ENCODE measurements at places on chromosomes 2 and 18. TPM values are rescaled to one million over a fixed set of nuclear protein-coding genes. Genes with fewer than 3 reads are reported as not detected.

Gene HOXD13
- not detected for total RNA-seq

Gene RTP5
- not detected for total RNA-seq

Gene ANKRD62
- not detected for total RNA-seq

Gene SLC66A2
- total RNA-seq = 19.5 TPM

Gene TMEM247
- not detected for total RNA-seq

- H3K27me3 ChIP-seq = no peaks in the 10 kb centered on the region
- H3K36me3 ChIP-seq = no peaks in the 10 kb centered on the region
- H3K4me1 ChIP-seq = no peaks in the 10 kb centered on the region
- no peak overlapping the region for H3K4me3 ChIP-seq
- no peak overlapping the region for H3K27ac ChIP-seq
Observed at GRCh38 chr2:239457586-239458445, 57.0 kb upstream of the HDAC4 start.

DNA sequence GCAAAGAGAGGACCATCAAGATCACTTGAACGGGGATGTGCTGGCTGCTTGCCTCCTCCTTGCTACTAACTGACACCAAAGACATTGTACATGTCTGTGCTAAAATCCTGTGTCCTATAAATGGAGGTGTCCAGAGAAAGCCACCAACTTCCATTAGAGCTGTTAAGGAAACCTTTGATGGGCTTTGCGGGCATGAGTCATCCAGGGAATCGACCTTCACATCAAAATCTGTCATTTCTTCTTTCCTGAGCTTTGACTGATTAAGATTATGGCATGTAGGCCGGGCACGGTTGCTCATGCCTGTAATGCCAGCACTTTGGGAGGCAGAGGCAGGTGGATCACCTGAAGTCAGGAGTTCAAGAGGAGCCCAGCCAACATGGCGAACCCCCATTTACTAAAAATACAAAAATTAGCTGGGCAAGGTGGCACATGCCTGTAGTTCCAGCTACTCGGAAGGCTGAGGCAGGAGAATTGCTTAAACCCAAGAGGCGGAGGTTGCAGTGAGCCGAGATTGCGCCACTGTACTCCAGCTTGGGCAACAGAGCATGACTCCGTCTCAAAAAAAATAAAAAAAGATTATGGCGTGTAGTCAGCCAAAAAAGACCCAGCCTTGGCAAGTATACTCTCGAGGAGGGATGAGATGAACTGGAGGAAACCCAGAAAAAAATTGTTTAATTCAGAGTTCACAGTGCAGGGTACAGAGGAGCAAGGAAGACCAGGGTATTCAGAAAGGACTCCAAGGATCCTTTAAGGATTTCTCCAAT lies 115.8 kb downstream of the CABLES1 start:
- no peak for DNase-seq
- no peaks in the 10 kb centered on the region for H3K4me1 ChIP-seq

DNA sequence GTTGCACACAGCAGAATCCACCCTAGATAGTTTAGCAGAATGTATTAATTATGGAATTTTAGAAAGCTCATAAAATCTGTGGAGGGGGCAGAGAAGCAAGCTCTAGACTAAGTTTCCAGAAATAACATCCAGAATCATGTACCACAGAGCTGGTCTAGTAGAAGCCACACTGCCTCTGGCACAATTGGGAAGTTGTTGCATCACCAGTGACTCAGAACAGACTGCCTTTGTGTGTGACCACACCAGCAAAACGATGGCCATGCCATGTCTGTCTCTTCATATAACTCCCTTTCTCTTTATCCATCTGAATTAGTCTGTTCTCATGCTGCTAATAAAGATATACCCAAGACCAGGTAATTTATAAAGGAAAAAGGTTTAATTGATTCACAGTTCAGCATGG lies 158.9 kb downstream of the CCDC148 start:
- no peaks in the 10 kb centered on the region for H3K27me3 ChIP-seq
- H3K36me3 ChIP-seq = no peaks in the 10 kb centered on the region
- no peaks in the 10 kb centered on the region for H3K4me1 ChIP-seq
- no peak for DNase-seq
- no peak overlapping the region for H3K27ac ChIP-seq

- no peak overlapping the region for H3K27ac ChIP-seq
- H3K4me1 ChIP-seq = no peaks in the 10 kb centered on the region
- no peaks in the 10 kb centered on the region for H3K27me3 ChIP-seq
- H3K4me3 ChIP-seq = no peak overlapping the region
- no peak for DNase-seq
Observed at GRCh38 chr18:37334631-37335408, 230.8 kb downstream of the CELF4 start.

DNA sequence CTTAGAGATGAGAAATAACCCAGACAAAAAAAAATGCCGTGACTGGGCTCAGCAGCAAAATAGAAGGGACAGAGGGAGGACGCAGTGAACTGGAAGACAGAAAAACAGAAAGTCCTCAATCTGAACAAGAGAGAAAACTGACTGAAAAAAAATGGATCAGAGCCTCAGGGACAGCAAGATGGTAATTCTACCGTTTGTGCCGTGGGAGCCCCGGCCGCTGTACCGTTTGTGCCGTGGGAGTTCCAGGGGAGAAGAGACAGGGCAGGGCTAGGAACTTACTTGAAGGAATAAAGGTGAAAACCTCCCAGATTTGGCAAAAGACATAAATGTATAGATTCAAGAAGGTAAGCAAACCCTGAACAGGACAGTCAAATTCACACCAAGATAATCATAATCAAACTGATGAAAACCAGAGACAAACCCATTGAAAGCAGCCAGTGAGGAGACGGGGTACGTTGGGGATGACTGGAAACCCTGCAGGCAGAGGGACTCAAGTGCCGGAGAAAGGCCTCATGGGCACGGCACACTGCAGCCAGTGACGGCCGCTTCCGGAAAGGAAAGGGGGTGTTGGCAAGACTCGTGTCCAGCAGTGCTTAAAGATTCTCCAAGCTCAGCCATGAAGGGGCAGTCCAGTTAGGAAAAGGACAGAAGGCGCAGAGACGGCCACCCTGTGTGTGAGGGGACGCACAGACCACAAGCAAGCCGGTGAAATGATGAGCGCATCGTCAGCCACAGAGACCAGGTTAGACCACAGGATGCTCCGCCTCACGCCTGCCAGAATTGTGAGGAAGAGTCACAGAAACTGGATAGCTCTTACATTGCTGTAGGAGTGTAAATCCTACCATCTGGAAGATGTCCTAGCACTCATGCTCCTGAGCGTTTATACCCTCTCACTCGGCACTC lies 40.0 kb upstream of the NFATC1 start:
- no peaks in the 10 kb centered on the region for H3K4me1 ChIP-seq
- DNase-seq = no peak
- H3K27ac ChIP-seq = no peak overlapping the region
- no peaks in the 10 kb centered on the region for H3K36me3 ChIP-seq
- no peaks in the 10 kb centered on the region for H3K27me3 ChIP-seq

GRCh38 chr2:35184471-35184870 lies 1171.1 kb upstream of the CRIM1 start:
- DNase-seq = no peak
- H3K4me1 ChIP-seq = no peaks in the 10 kb centered on the region
- no peak overlapping the region for H3K4me3 ChIP-seq
- no peak overlapping the region for H3K27ac ChIP-seq
- no peaks in the 10 kb centered on the region for H3K27me3 ChIP-seq

DNA sequence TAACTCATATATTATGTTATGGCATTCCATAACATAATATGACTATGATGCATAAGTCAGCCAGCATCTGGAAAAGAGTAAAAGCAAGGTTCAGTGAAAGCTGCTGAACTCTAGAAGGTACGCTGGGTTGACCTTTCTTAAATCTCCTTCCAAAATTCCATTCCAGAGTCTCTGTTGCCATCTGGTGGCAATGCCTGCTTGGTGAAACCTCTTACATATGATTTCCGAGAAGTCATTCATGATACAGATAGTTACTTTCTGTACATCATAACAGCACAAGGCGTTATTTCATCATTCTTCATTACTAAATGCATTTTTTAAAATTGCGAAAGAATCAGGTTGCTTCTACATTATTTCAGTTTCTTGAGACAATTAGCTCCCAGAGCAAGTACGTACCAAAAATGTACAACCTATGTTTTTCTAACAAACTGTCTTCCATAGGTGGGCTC lies 7.0 kb upstream of the EPG5 start:
- H3K27ac ChIP-seq = no peak overlapping the region
- DNase-seq = peak; percentile 57
- H3K27me3 ChIP-seq = no peaks in the 10 kb centered on the region
- no peak overlapping the region for H3K4me3 ChIP-seq
- H3K36me3 ChIP-seq = no peaks in the 10 kb centered on the region

DNA sequence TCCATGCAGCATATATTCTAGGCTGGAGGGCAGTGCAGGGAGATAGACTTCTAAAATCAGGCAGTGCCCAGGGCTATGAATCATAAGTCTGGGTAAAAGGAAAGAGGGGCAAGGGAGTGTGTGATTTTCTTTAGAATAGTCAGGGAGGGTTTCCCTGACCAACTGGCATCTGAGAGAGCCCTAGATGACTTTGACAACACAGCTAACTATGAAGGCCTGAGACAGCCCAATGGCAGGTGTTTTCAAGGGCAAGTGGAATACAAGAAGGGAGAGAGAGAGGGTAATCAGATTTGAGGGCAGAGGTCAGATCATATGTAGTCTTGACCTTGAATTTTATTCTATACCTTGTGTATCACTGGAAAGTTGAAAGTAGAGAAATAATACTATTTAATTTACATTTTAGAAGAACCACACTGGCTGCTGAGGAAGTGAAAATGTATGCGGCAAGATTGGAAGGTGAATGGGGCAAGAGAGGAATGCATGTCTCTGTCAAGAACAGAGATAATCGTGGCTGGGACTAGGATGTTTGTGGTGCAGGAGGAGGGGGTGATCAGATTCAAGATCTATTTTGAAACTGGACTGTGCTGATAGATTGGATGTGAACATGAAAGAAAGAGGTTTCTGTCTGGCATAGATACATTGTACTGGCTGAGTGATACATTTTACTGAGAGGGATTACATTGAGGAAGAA lies 1.9 kb upstream of the ITGB6 start:
- H3K4me3 ChIP-seq = no peak overlapping the region
- no peak overlapping the region for H3K27ac ChIP-seq
- no peaks in the 10 kb centered on the region for H3K36me3 ChIP-seq
- H3K27me3 ChIP-seq = no peaks in the 10 kb centered on the region
- no peaks in the 10 kb centered on the region for H3K4me1 ChIP-seq

DNA sequence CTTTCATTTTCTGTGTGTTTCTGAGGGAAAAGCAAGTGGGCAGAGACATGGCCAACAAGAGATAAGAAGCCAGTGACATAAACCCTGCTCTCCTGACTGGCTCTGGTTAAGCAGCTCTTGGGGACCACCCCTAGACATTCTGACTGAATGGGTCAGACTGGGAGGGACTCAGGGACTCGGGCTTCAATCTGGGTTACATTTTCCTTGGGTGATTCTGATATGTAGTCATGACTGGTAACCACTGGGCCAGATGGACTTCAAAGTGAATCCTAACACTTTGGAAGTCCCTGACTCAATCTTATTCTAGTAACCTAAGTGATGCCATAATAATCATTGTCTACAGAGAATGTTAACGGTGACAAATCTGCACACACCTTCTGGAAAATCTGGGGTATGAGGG lies 397.8 kb downstream of the NBAS start:
- no peak for DNase-seq
- H3K27ac ChIP-seq = no peak overlapping the region
- H3K27me3 ChIP-seq = no peaks in the 10 kb centered on the region
- H3K36me3 ChIP-seq = no peaks in the 10 kb centered on the region
- no peaks in the 10 kb centered on the region for H3K4me1 ChIP-seq
- H3K4me3 ChIP-seq = no peak overlapping the region

DNA sequence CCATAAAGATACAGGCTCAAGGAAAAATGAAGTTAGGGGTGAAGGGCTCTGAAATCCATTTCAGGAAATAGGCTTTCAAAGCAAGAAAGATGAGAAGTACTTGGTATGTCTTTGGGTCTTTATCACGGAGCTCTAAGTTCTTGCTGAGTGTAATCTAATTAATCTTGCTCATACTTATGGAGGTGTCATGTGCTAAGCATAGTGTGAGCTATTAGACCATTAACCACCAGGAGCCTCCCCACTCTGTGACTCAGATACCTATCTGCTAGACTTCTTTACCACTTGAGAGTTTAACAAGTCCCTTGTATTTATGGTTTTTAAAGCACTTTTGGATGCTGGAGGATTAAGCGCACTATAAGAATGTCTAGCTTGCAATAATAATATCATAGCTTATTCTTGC lies 678.7 kb downstream of the EPHA4 start:
- H3K27me3 ChIP-seq = no peaks in the 10 kb centered on the region
- H3K4me3 ChIP-seq = no peak overlapping the region
- no peaks in the 10 kb centered on the region for H3K36me3 ChIP-seq

- H3K4me1 ChIP-seq = no peaks in the 10 kb centered on the region
- no peaks in the 10 kb centered on the region for H3K27me3 ChIP-seq
- DNase-seq = no peak
- H3K36me3 ChIP-seq = no peaks in the 10 kb centered on the region
- H3K27ac ChIP-seq = no peak overlapping the region
Observed at GRCh38 chr2:22536133-22536532, 848.8 kb upstream of the KLHL29 start.

DNA sequence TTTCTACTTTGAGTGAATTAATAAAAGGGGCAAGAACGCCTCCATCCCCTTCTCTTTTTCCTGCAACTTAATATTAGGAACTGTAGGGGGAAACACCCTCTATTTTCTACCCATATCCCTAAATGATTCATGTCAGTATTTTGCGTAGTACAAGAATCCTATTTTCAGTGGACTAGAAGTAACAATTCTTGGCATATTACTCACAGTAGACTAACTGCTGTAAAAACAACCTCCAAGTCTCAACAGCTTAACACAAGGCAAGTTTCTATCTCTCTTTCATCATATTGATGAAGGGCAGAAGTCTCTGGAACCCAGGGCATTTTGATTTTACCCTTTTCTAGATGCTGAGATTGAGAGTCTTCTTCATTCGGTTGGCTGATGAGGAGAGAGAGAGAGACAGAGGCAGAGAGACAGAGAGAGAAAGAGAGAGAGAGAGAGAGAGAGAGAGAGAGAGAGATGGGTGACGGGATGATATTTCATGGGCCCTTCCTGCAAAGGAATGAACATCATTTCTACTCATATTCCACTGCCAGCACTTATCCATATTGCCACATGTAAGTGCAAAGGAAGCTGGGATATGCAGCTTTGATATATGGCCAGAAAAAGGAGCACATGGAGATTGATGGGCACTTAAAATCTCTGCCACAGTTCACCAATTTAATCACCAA lies 481.6 kb downstream of the LPIN1 start:
- no peak for DNase-seq
- no peaks in the 10 kb centered on the region for H3K4me1 ChIP-seq
- H3K4me3 ChIP-seq = no peak overlapping the region
- no peaks in the 10 kb centered on the region for H3K36me3 ChIP-seq
- H3K27ac ChIP-seq = no peak overlapping the region

DNA sequence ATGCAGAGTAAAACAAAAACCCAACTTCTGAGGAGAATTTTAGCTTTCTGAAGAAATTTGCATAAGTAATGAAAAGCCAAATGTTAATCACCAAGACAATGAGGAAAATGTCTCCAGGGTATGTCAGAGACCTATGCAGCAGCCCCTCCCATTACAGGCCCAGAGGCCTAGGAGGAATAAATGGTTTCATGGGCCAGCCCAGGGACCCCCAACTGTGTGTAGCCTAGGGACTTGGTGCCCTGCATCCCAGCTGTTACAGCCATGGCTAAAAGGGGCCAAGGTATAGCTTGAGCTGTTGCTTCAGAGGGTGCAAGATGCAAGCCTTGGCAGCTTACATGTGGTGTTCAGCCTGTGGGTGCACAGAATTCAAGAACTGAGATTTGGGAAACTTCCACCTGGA lies 1256.9 kb upstream of the PIK3C3 start:
- H3K4me1 ChIP-seq = no peaks in the 10 kb centered on the region
- no peaks in the 10 kb centered on the region for H3K36me3 ChIP-seq
